Mesendoderm (in vitro differentiated cells): ENCODE measurements at places on chromosomes 5 and 9.

- no peak for DNase-seq
- H3K36me3 ChIP-seq: peaks cover 14% of the 10 kb centered on the region
- H3K4me1 ChIP-seq: no peaks in the 10 kb centered on the region
- H3K4me3 ChIP-seq: no peak overlapping the region
- H3K27me3 ChIP-seq: no peaks in the 10 kb centered on the region
Measured at GRCh38 chr9:37955781-37956422, 52.0 kb upstream of the SLC25A51 start.

DNA sequence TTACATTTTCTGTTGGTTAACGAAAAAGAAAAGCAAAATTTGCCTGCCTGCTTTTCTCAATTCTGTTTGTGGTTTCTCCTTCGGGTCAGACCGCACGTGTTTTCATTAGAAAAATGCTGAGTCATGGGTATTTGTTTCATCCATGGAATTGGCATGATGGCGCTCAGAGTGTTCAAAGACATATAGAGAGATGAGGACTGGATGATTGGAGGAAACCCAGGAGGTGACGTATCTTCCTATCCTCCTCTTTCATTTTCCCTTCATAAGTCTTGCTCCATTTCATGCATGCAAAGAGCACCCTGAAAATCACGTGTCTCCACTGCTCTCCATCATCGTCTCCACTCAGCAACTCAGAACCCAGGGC is 353.8 kb upstream of the WWC1 start:
- H3K36me3 ChIP-seq: no peaks in the 10 kb centered on the region
- no peak overlapping the region for H3K27ac ChIP-seq
- no peak overlapping the region for H3K4me3 ChIP-seq
- no peaks in the 10 kb centered on the region for H3K4me1 ChIP-seq

DNA sequence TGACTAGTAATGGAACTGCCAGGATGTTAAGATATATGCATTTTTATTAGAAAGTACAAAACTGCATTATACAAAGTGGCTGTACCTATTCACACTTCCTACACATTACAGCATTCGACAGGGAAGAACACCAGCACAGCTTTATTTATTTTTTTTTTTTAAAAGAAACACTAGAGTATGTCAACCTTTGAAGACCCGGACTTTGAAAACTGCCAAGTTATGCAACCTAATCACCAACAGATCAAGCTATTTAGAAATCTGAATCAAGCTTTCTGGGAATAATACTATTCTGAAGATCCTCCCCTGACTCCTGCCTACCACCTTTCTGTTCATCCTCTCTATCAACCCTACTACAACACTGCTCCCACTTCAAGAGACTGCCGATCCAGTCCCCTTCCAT is 4.5 kb downstream of the GEMIN5 start:
- H3K4me1 ChIP-seq: peaks cover 1% of the 10 kb centered on the region
- no peak overlapping the region for H3K27ac ChIP-seq
- H3K27me3 ChIP-seq: no peaks in the 10 kb centered on the region
- H3K36me3 ChIP-seq: peaks cover 1% of the 10 kb centered on the region
- no peak overlapping the region for H3K4me3 ChIP-seq
- no peak for DNase-seq

GRCh38 chr9:6739218-6739617 is 18.6 kb upstream of the KDM4C start:
- no peaks in the 10 kb centered on the region for H3K27me3 ChIP-seq
- H3K36me3 ChIP-seq: no peaks in the 10 kb centered on the region
- H3K4me1 ChIP-seq: no peaks in the 10 kb centered on the region
- peak; percentile 32 for DNase-seq
- H3K27ac ChIP-seq: no peak overlapping the region
- no peak overlapping the region for H3K4me3 ChIP-seq
